Tracheal epithelial cell (primary cell): ENCODE measurements at places on chromosomes 1 and 21. TPM values are rescaled to one million over a fixed set of nuclear protein-coding genes. Genes with fewer than 3 reads are reported as not detected.

C2CD2 gene
- 10.0 and 11.3 TPM in 2 replicates for total RNA-seq

OR2W3 gene
- total RNA-seq, result not detected in 2 replicates

SARS1 gene
- total RNA-seq, result 439 and 442 TPM in 2 replicates

PMF1 gene
- 36.4 and 58.4 TPM in 2 replicates for total RNA-seq

TIE1 gene
- total RNA-seq, result 0.85 and 3.6 TPM in 2 replicates

TSSK3 gene
- not detected in 2 replicates for total RNA-seq

AMIGO1 gene
- total RNA-seq, result 0.48 and 0.64 TPM in 2 replicates

TMEM269 gene
- total RNA-seq, result 0.21 TPM in 1 of 2 replicates, not detected in the other

DCLRE1B gene
- total RNA-seq, result 1.3 and 2.7 TPM in 2 replicates

GSTM3 gene
- 8.5 and 24.1 TPM in 2 replicates for total RNA-seq

C1orf141 gene
- total RNA-seq, result not detected in 2 replicates

CELA2A gene
- total RNA-seq, result not detected in 2 replicates
